Progenitor cell of endocrine pancreas (in vitro differentiated cells): ENCODE measurements at places on chromosomes 12 and 14. TPM values are rescaled to one million over a fixed set of nuclear protein-coding genes. Genes with fewer than 3 reads are reported as not detected.

DNA sequence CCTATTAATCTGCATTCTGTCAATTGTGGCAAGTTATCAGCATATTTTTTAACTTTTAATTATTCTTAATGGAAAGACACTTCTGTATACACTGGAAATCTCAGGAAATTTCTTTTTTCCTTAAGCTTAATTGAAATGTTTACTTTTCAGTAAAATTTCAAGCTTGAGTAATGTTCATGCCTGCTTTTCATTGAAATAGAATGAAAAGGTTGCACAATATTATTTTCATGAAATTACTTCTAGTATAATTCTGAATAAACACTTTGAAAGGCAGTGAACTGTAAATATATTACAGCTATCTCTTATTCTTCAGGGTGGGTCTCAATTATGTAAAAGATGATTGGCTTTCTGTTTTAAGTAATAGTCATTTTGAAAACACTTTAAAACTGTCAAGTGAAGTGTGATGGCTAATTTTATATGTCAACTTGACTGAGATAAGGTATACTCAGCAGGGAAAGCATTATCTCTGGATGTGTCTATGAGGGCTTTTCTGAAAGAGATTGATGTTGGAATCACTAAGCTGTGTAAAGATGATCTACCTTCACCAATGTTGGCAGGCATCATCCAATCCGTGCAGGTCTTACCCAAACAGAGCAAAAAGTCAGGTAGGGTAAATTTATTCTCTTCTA is 29.9 kb downstream of the CLEC2D start:
- no peak overlapping the region for H3K4me3 ChIP-seq
- H3K4me1 ChIP-seq, result no peaks in the 10 kb centered on the region
- H3K27me3 ChIP-seq, result peaks cover 6% of the 10 kb centered on the region
- DNase-seq, result no peak

GRCh38 chr14:68322940-68323620 is 469.8 kb downstream of the ZFP36L1 start:
- no peak overlapping the region for H3K4me3 ChIP-seq
- H3K27me3 ChIP-seq, result no peaks in the 10 kb centered on the region
- peaks cover 4% of the 10 kb centered on the region for H3K4me1 ChIP-seq
- no peak overlapping the region for H3K27ac ChIP-seq
- DNase-seq, result no peak

DNA sequence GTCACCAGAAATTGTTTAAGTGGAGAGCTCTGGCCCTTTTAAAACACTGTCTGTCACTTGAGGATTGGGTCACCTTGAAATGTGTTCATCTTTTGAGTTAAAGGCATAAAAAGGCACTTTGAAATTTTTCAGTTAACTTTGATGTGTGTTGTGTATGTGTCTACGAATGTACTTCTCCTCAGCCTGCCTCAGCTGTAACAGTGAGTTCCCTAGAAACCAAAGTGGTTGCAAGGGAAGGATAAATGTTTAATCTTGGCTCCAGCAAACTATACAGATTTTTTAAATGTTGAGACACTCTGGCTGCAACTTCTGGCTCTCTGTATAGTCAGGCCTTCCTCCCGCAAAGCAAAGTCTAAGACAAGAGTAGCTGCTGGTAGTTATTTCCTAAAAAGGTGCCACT is 8.3 kb downstream of the DERA start:
- H3K36me3 ChIP-seq, result peaks cover 5% of the 10 kb centered on the region
- no peaks in the 10 kb centered on the region for H3K27me3 ChIP-seq
- peaks cover 7% of the 10 kb centered on the region for H3K4me1 ChIP-seq
- no peak overlapping the region for H3K4me3 ChIP-seq
- peak overlapping the region; percentile 23 for H3K27ac ChIP-seq

DNA sequence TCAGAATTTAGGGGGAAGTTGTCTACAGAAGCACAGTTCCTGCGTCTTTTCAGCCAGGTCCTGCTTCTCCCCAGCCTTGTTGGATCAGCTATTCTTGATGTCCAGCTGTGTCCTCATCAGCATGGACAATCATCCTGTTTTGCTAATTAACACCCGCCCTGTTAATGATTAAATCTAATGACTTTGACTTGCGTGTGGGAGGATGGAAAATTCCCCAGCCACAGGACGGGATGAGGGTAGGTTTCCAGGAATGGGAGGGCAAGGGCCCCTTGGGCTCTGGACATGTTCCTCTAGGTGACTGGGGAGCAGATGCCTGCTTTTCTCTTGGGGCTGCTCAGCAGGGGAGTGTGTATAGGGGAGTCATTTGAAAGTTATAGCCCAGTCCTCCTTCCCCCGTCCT is 5.3 kb upstream of the PPP1R1A start:
- no peaks in the 10 kb centered on the region for H3K36me3 ChIP-seq
- no peak overlapping the region for H3K4me3 ChIP-seq
- H3K4me1 ChIP-seq, result peaks cover 27% of the 10 kb centered on the region
- H3K27ac ChIP-seq, result peak overlapping the region; percentile 35
- DNase-seq, result no peak
- H3K27me3 ChIP-seq, result peaks cover 54% of the 10 kb centered on the region

DNA sequence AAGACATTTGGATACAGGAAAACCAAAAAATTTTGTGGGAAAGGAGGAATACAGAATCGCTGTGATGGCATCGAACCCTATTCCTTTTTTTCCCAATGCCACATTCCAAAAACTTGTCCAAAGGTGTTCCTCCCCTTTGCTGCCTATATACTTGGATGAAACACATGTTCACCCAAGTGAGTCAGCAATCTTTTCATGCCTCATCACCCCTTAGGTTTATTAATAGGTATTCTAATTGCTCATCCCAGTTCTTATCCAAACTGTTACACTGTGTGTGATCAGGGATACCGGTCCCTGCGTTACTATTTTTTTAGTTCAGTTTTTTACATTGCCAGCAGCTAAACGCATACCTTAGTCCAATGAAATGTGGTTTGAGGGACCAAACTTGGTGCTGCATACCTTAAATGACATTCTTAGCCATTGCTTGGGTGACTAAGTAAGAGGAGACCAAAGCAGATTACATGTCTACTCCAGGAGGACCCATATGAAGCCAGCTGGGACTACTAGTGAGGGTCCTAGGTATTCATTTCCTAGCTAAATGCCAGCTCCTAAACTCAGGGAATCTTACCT is 20.6 kb upstream of the ST8SIA1 start:
- H3K4me3 ChIP-seq, result no peak overlapping the region
- DNase-seq, result no peak
- H3K4me1 ChIP-seq, result no peaks in the 10 kb centered on the region
- H3K36me3 ChIP-seq, result no peaks in the 10 kb centered on the region
- no peak overlapping the region for H3K27ac ChIP-seq
- H3K27me3 ChIP-seq, result no peaks in the 10 kb centered on the region

DNA sequence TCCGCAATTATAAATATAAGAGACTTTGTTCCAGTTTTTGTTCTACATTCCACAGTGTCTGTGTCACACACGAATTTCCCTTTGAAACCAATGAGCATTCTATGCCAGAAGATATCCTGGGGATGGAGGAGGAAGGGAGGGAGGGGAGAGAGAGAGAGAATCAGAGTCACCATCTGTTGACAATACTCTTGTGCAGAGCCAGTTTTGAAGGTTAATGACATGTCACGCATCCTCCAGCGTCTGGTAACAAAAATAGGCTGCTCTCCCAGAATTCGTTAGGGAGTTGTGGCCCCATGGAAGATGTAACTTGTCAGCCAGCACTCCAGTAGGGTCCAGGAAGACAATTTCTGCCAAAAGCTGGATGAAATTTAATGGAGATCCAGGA is 213.5 kb upstream of the KRR1 start:
- no peak overlapping the region for H3K4me3 ChIP-seq
- H3K27me3 ChIP-seq, result no peaks in the 10 kb centered on the region
- no peak for DNase-seq
- H3K27ac ChIP-seq, result peak overlapping the region; percentile 67
- peaks cover 38% of the 10 kb centered on the region for H3K4me1 ChIP-seq
- H3K36me3 ChIP-seq, result no peaks in the 10 kb centered on the region

DNA sequence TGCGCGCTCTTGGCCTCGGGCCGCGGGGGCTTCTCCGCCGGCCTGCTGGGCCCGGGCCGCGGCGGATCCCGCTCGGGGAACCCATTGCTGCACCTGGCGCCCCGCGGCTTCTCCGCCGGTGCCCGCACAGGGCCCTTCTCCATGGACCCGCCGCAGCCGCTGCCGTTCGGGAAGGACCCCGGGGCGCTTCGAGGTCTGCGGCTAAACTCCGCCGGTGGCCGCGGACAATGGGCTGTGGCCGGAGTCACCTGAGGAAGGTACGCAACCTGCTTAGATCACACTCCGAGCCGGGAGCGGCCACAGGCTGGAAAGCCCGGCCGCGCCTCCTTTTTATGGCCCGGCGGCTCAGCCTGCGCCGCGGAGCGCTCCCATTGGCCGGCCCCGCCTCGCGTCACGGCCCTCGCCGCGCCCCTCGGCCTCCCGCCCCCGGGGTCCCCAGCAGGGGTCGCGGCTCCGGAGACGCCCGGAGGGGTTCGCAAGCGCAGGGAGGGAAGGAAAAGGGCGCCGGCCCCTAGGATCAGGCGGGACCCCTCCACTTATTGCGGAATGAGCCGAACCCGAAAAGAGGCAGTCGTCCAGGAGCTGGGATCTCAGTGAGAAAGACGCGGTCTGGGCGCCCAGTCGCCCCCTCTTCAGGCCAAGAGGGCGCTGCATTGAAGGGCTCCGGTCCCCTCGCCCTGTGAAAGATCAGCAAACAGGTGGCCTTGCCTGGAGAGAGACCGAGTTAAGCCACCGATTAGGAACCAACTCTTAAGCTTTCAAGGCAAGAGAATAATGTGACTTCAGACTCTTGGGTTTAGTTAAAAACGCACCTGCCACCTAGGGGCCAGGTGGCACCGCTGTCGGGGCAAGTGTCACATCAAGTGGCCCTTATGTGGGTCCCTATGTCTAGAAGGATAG is at the start of gene GCH1:
Gene GCH1 (minus strand): TSS at position 306 of the 900 bp plus-strand sequence. CDS start 163 bp downstream, at position 143.
- DNase-seq, result peak; percentile 89
- no peaks in the 10 kb centered on the region for H3K27me3 ChIP-seq
- peaks cover 2% of the 10 kb centered on the region for H3K36me3 ChIP-seq

Gene SMOC1
- total RNA-seq, result 10.1 and 10.9 TPM in 2 replicates

DNA sequence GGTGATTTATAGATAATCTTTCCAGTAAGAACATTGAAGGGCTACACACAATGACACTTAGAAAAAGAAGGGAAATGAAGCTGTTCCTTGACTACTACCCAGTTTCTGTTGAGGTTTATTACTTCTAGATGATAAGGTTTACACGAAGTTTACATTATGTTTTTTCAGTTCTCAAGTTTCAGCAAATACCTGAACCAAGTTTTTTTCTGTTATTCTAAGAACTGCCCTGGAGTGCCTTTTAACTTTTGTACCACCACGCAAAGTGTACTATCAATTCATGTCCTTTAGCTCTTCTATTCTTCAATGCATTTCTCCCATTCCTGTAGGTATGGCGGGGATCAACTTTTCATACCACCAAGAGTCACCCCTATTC is 5.8 kb downstream of the FBXL14 start:
- no peak overlapping the region for H3K4me3 ChIP-seq
- peaks cover 50% of the 10 kb centered on the region for H3K4me1 ChIP-seq
- H3K27me3 ChIP-seq, result no peaks in the 10 kb centered on the region
- no peak for DNase-seq
- no peak overlapping the region for H3K27ac ChIP-seq
